DMS 273 treated with DMSO at 0.1 percent for 48 hours (cell line): ENCODE measurements at places on chromosomes 12 and 14.

DNA sequence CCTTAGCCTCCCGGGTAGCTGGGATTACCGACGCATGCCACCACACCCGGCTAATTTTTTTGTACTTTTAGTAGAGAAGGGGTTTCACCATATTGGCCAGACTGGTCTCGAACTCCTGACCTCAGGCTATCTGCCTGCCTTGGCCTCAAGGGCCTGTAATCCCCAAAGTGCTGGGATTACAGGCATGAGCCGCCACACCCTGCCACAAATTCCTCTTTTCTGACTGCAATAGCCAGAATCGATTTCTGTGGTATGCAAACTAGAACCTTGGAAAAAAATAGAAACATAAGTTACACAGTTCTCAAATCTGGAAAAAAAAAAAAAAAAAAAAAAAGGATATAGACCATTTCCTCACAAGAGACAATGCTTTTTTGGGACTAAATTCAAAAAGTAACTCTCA lies 184.6 kb upstream of the EGLN3 start:
- DNase-seq, result no peak

GRCh38 chr12:16756833-16757555 lies 151.0 kb upstream of the LMO3 start:
- DNase-seq, result no peak

GRCh38 chr14:24964048-24964447 lies 85.9 kb downstream of the STXBP6 start:
- DNase-seq, result no peak

DNA sequence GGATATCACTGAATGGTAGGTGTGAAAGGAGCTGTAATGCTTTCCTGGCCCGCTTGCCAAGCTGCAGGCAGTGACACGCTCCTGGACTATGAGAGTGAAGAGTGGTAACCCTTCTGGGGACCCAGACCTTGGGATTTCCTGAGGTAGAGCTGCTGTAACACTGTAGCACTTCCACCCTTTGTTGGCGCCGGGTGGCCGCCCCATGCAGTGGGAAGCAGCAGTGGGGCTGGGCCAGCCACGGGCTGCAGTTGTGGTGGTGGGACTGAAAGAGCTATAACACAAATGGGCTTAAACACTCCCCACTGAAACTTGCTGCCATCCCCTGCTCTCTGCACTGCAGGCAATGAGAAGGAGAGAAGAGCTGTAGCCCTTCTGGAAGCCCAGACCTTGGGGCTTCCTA lies 9.6 kb upstream of the FBXO33 start:
- DNase-seq, result no peak

- no peak for DNase-seq
These were observed 12.3 kb downstream of the CHST11 start for GRCh38 chr12:104469066-104469465.

DNA sequence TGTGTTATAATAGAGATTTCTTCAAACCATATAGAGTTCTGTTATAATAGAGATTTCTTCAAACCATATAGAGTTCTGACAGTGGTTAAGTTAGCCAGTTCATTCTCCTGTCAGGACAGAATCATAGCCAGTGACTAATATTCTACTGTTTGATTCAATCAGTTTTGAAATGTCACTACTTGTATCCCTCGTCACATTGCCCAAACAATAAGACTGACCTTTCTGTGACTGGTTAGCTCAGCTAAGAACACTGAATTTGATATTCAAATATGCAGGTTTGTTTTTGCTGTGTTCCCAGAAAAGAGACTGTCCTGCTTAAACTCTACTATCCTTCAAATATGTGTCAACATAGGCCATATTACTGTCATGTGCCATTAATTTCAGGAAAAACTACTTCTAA lies 74.4 kb downstream of the ALG10B start:
- no peak for DNase-seq

GRCh38 chr12:23895792-23896218 lies 53.7 kb downstream of the SOX5 start:
- no peak for DNase-seq

DNA sequence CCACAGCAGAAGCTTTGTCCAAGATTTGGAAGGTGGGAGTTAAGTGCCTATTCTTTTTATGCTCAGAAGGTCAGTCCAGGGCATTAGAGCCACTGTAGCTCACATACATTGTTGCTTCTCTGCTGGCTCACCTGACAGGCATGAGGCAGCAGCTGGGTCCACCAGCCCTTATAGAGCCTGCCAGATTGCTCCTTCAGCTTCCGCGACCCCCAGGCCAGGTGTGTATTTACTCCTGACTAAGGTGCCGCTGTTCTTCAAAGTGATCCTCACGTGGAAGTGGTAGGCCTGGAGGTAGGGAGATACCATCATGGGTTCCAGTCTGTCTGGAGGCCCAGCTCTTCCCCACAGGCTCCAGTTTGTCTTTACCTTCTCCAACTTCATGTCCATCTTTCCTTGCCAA lies 17.5 kb upstream of the CPM start:
- no peak for DNase-seq

DNA sequence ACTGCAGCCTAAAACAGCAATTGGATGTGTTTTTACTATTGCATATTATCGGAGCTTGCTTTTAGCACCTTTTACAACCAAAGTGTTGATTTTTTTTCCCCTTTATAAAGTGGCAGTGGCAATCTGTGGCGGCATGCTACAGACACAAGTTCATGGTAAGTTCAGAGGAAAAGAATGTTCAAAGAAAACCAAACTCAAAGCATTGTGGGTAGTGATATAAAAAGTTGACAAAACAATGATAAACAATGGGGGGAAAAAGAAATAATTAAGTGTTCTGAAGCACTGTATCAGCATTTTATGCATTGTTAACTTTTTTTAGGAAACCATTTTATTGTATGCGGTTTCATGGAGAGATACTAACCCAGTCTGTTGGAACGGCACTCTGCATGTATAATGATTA lies 492.0 kb upstream of the SOX5 start:
- no peak for DNase-seq

DNA sequence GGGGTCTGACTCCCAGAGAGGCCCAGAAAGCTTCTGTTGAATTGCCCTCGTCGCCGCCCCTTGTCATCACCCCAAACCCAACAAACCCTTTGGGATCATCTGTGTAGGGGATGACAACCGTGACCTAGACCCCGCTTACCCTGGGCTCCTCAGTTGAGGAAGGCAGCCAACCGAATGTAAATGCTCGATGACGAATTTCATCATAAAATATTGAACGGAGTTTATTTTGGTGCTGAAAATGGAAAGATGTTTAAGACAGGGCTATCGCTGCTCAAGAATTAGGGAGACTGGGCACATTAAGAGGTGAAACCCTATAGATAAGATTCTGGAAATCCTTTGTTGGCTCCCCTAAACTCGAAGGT lies 512 bp downstream of the ACTR10 start:
- no peak for DNase-seq

DNA sequence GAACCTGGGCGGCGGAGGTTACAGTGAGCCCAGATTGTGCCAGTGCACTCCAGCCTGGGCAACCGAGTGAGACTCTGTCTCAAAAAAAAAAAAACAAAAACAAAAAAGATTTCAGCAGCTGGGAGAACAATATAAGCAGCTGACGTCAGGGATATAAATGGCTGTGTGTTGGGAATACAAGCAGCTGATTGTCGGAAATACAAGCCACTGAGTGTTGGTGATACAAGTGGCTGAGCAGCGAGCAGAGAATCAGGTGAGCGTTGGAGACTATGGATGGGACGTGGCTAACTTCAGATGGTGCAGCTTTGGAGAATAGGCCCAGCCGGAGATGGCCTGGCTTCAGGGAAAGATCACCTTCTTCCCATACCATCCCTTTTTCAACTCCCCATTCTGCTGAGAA lies 32.0 kb downstream of the PSEN1 start:
- no peak for DNase-seq

- peak; percentile 14 for DNase-seq
These were observed 2.0 kb upstream of the SOS2 start for GRCh38 chr14:50233166-50233950.

- no peak for DNase-seq
These were observed 61.6 kb upstream of the DNM1L start for GRCh38 chr12:32617534-32617933.

DNA sequence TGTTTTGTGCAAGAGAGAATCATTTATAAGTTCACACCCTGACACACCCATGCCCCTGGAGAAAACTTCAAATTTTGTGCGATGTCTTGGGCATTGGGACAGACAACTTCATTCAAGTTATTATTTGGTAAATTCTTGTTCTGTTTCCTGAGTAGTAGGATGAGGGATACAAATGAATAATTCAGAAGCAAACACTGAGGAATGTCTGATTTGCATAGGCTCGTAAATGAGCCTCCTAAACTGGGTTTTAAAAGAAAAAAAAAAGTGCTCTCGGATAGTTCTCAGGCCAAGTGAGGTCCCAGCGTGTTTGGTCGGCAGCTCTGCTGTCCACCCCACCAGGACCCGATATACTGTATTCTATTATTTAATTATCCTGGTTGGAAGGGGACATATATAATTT lies 134.7 kb upstream of the CPM start:
- no peak for DNase-seq

GRCh38 chr14:24381363-24382063 lies 13.5 kb downstream of the NFATC4 start:
- DNase-seq, result peak; percentile 68

- DNase-seq, result no peak
These were observed 95.1 kb upstream of the ARID2 start for GRCh38 chr12:45634273-45634917.

DNA sequence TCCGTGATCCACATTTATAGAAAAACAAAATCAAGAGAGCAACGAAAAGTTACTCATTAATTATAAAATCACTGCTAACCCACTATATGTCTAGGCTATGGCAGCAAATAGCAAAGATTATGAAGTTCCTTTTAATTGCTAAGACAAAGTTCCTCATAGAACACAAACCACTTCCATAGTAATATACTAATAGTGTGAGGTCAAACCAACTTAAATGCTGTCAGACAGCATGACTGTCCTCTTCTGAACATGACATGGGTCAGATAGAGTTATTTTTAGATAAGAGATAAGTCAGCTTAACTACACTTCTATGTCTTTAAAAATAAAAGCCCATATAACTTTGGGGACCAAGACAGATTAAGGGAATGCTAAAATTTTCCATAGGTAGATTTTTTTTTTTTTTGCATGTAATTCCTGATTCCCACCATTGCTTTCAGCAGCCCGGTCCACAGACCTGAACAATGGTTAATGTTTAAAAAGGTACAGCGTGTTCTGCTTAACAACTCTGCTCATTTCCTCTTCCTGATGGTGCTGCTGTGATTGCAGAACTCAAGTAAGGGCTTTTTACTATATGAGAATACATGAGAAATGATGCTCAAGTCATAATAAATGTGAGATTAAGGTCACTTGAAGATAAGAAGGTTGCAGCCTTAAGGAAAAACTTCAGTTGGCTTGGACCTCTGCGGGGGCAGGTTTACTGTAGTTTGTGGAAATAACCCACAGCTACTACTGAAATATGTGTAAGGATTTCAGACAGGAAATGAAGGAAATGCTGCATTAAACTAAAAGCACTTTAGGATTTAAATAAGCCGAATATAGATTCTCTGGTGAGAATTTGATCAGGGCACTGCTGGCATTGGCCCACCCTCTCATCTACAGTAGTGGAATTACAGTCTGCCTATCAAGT lies 37.7 kb upstream of the DUSP6 start:
- DNase-seq, result no peak

DNA sequence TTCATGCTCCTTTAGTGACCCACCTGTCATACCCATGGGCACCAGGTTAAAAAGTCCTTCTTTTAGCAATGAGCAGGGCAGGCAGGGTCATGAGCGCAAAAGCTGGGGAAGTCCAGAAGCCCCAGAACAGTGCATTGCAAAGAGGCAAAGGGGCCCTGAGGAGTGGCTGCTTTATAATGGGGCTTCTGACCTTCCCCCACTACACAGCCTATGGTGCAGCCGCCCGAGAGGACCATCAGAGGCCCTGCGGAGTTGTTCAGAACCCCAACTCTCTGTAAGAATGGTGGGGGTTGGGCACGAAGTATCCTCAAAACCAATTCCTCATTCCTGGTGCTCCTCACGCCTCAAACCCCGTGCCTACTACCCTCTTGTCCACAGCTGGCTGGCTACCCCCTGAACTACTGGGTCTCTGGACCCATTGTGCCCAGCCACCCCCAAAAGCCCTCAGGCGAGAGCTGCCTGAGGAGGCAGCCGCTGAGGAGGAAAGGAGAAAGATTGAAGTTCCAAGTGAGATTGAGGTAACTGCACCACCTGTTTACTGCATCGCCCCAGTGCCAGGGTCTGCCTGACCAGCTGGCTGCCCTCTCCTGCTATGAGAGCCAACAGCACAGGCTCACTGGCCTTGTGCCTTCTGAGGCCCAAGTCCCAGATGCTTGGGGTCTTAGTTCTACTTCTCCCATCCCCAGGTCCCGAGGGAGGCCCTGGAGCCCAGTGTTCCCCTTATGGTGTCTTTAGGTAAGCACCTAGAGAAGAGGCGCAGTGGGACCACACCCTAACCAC lies 6.7 kb downstream of the REC8 start:
- no peak for DNase-seq

GRCh38 chr14:48435221-48435620 lies 759.8 kb upstream of the MDGA2 start:
- DNase-seq, result no peak

DNA sequence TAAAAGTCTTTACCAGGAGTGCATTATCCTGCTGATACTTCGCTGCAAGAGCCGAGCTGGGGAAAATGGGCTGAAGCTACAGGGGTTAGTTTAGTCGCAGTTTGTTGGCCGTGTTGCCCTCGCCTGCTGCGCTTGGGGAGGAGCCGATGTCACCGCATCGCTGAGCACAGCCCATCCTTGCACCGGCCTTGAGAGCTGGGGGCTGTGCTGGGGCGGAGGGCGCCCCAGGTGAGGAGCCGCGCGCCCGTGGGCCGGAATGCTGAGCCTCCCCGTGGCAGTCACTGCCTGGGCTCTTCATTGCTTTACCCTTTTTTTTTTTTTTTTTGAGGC lies 50.0 kb downstream of the ADGRD1 start:
- DNase-seq, result no peak

DNA sequence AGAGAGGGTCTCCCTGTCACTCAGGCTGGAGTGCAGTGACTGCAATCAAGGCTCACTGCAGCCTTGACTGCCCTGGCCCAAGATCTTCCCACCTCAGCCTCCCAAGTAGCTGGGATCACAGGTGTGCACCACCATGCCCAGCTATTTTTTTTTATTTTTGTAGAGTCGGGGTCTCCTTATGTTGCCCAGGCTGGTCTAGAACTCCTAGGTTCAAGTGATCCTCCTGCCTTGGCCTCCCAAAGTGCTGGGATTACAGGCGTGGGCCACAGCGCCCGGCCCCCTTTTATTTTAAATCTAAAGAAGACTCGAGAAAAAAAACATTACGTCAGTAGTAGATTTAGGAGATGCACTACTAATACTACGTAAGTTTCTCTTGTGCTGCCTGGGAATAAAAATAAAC lies 14.3 kb downstream of the FOS start:
- DNase-seq, result no peak
